NCI-H1694 (cell line): ENCODE measurements at places on chromosomes 3 and 15.

GRCh38 chr3:63918321-63918720 is 6.1 kb upstream of the SCAANT1 start:
- no peak for DNase-seq

GRCh38 chr3:172506094-172506493 is 17.1 kb downstream of the TNFSF10 start:
- DNase-seq = no peak

DNA sequence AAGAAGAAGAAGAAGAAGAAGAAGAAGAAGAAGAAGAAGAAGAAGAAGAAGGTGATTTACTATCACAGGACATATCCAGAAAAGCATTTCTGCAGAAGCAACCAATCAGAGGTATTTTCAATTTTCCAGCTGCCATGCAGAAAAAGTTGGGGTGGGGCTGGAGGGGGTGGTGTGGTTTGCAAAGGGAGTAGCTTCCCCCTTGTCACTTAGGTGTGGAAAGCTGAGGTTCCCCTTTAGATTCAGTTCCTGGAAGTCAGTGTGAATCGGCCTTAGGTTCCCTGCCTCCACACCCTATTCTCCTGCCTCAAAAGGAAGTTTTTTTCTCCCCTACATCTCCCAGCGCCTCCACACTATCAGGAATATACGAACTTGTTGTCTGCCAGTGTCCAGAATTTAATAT is 276.7 kb upstream of the ARRDC4 start:
- no peak for DNase-seq

DNA sequence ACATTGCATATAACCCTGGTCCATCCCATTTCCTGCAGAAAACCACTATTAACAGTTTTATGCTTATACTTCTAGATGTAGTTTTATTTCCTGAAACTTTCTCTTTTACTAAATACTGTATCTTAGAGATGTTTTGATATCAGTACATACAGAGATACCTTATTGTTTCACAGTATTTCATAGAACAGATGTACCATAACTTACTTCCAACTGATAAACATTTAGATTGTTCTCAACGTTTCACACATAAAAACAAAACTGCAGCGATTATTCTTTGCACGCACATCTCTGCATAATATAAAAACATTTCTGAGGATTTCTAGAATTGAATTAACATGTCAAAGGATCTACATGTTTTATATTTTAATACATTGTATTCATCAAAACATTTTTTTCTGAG is 2.6 kb downstream of the ZNF80 start:
- DNase-seq = no peak

DNA sequence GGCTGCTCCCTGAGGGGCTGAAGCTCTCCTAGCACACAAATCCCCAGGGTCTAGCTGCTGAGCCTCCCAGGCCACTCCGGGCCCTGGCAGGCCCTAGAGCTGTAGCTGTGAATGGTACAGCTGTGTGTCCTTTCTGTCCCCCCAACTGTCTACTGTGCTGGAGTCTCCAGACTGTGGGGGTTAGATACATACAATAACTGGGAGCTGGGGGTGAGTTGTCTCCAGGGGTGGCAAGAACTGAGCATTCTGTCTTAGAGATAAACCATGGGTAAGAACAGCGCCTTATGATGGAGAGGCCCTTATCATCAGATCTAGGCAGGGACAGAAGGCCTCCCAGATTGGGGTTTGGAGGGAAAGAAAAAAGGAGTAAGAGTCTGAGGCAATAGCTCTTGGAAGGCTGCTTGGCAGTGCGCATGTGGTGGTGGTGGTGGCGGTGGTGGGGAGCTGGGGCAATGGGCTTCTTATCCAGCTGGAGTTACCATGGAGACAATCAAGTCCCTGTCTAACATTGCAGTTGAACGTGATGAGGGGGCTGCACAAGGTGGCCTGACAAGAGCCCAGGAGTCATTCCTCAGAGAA is 3.6 kb downstream of the CYB561D2 start:
- DNase-seq = no peak

DNA sequence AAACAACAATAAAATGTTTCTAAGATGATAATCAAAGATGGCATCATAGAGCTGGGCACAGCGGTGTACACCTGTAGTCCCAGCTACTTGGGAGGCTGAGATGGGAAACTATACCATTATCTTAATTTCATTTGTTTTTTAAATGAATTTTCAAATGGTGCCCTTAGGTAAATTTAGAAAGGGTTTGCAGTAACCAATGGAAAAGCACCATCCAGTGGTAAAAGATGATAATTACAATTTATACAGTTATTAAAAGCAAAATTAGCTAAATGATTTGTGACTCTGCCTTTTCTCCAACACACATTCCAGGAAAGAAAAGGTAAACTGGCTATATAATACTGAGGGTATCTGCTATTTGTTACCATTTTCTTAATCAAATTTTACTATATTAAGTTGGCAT is 14.4 kb upstream of the ANKRD28 start:
- DNase-seq = peak; percentile 48

DNA sequence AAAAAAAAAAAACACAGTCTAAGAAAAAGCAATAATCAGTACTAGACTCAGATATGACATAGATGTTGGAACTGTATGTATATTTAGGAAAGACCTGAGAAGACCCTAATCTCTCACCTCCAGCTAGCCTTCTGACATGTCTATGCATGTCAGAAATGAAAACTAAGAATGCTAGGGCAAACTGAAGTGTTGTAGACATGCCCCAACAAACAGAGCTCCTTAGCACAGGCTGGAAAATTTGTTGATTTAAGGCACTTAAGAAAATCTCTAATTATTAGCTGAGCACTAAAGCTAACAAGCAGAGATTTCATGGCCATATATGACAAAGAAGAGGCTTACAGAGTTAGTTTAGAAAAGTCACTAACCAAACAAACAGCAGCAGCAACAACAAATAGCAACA is 45.5 kb upstream of the PRSS50 start:
- no peak for DNase-seq

GRCh38 chr3:32399030-32399620 is 7.5 kb downstream of the CMTM7 start:
- peak; percentile 59 for DNase-seq

DNA sequence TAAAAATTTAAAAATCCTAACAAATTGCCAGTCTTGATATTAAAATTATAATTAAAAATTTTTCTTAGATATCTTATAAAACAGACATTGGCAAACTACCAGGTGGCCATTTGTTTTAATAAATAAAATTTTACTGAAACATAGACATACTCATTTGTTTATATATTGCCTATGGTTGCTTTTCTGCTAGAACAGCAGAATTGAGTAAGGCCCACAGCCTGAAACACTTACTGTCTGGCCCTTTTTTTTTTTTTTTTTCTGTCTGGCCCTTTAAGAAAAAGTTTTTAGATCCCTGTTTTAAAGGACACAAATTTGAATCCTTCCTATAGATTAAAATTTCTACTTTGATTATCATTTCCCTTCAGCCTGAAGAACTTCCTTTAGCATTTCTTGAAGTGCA is 60.5 kb upstream of the CTDSPL2 start:
- no peak for DNase-seq
